ENCODE measurements at places on chromosomes 6 and 20.

- DNase-seq: no peak
Observed at GRCh38 chr6:7673063-7673536, 52.8 kb upstream of the BMP6 start.

GRCh38 chr20:41872930-41873329 is 254.8 kb upstream of the CHD6 start:
- DNase-seq: no peak

DNA sequence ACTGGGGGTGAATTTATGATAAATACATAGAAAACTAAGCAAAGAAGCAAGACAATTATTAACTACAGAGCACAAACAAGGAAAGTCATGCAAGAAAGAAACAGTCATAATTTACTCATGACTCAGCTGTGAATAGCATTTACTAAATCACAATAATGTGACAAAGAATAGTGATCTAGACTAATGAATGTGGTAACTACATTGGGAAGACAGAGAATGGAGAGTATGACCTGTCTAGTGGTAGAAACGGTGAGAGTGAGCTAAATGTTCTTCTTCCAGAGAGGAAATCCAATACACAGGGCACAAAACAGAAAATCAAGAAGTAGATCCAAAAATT is 153.5 kb upstream of the DST start:
- DNase-seq: no peak

DNA sequence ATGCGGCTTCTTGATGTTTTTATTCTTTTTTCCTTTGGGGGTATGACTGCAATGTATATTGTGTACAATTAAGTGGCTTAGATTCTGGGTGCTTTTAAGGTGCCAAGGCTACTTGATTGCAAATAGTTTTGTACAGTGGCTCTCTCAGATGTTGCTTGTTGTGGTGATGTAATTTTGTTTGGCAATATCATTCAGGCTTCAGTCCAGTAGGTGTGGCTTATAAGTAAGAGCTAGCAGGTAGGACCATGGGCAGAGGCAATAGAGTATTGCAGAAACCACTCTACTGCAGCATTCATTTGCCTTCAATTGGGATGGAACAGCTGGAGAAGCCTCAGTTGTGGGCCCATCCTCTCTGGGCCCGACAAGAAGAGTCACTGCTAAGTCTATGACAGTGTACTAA is 407.9 kb upstream of the MAN1A1 start:
- DNase-seq: no peak

GRCh38 chr6:104563306-104563705 is 296.4 kb downstream of the HACE1 start:
- DNase-seq: no peak

DNA sequence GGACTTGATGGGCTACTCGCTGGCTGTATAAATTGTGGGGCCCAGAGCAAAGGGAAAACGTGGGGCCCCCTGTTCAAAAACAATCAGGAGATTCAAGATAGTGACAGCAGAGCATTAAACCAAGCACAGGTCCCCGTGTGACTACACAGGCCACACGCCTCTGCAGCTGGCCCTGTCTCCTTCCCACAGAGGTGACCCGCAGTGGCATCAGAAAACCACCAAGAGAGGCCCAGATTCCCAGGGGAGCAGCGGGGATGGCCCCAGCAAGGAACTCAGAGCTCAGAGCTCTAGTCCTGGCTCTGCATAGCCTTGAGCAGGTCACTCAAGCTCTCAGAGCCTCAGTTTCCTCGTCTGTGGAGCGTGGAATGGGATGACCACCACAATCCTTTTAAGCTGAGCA is 57.6 kb downstream of the CPNE5 start:
- DNase-seq: no peak

DNA sequence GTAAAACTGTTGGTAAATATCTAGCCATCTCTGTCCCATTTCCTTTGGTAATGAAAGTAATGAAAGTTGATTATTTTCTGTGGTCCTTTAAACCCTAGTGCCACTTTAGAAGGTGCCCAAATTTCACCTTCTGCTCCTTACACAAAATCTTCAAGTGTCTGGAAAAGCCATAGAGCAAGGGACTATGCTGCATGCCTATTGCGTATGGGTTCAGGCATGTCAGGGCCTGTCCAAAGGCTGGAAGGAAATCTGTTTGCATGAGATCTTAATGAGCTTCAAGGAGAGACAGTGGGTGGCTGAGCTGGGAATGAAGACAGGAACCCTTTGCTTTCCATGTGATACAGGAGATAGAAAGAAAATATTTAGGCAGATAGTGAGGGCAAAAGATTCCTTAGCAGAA is 66.6 kb upstream of the CCN6 start:
- no peak for DNase-seq

DNA sequence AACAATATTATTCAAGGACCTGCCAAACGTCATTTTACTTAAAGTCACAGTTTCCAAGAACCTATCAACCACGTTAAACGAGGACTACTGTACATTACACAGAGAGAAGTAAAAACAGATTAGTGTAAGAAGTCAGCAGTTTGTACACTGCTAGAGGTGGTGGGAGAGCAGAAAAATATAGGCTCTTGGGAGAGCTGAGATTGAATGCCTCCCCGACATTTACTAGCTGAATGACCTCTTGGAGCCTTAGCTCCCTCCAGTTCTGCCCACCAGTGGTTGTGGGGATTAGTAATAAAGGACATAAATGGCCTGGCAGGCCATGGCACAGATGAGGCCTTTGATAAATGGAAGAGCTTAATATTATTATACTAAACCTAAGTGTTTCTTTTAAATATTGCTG is 161.4 kb downstream of the UBE3D start:
- no peak for DNase-seq

DNA sequence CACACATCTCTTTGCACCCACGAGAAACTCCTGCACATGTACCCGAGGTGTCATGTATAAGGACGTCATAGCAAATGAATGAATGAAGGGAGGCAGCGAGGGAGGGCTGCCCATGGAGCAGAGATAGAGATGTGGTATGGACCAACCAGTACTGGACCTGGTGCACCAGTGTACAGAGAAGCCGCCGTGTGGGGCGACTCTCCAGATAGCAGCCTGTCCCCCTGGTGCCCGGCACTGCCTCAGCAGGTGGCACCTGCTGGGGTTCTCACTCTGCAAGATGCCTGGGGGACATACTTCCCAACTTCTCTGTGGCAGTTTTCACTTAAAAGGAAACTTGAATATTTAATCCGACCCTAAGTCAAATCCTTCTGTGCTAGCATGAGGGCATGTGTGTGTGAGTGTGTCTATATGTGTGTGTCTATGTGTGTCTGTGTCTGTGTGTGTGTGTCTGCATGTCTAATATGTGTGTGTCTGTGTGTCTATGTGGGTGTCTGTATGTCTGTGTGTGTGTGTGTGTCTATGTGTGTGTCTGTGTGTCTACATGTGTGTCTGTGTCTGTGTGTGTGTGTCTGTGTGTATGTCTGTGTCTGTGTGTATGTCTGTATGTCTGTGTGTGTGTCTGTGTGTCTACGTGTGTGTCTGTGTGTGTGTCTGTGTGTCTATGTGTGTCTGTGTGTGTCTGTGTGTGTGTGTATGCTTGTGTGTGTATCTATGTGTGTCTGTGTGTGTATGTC is 132.0 kb downstream of the RNASET2 start:
- DNase-seq: no peak

DNA sequence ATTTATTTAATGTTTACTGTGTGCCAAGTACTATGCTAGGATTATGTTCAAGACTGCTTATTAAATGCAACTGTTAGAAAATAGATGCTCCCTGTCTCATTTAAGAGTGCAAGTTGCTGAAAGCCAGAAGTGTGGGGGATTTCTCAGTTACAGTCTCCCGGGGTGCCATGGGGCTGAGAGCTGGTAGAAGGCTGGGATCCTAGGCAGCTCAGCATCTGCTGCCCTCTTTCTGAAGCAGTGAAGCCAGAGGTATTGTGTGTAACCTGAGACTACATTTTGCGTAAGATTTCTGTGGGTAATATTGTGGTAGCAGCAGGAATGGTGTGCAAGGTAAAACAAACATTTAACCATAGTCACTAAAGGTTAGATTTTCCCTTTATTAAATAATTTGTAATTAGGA is 120.6 kb downstream of the AKAP7 start:
- no peak for DNase-seq

- no peak for DNase-seq
Observed at GRCh38 chr6:159104163-159104925, 59.6 kb upstream of the TAGAP start.

DNA sequence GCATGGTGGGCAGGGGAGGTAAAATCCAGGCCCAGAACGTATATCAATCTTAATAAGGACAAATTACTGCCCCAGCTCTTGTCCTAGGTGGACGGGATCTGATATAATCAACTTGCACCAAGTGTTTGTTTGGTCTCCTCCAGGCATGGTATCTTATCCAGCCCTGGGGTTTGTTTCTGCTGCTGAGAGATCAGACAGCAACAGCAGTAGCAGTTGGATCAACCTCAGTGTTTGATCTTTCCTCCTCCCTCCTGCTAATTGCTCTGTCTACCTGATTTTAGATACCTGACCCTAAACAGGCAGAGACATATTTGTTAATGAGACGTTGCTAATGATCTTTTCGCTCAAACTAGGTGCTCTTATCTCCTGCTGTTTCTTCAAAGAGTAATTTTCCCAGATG is 100.4 kb upstream of the BACH2 start:
- no peak for DNase-seq

DNA sequence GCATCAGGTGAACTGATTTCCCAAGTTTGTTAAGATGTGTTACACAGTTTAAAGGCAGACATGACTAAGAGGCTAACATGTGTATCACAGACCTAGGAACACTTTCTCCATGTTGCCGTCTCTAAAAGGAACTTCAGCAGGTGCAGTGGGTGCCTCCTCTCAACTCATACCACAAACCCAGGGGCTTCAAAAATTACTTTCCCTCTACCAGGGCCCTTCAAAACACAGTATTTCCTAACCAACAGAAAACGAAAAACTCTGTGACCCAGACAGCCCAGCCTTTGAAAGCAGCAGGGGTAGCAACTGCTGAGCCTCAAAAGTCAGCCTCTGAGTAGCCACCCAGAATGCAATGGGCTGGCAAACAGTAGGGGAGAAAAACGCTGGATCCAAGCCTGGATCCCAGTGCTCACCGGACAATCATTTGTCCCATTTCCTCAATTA is 28.5 kb downstream of the B4GALT5 start:
- DNase-seq: no peak

DNA sequence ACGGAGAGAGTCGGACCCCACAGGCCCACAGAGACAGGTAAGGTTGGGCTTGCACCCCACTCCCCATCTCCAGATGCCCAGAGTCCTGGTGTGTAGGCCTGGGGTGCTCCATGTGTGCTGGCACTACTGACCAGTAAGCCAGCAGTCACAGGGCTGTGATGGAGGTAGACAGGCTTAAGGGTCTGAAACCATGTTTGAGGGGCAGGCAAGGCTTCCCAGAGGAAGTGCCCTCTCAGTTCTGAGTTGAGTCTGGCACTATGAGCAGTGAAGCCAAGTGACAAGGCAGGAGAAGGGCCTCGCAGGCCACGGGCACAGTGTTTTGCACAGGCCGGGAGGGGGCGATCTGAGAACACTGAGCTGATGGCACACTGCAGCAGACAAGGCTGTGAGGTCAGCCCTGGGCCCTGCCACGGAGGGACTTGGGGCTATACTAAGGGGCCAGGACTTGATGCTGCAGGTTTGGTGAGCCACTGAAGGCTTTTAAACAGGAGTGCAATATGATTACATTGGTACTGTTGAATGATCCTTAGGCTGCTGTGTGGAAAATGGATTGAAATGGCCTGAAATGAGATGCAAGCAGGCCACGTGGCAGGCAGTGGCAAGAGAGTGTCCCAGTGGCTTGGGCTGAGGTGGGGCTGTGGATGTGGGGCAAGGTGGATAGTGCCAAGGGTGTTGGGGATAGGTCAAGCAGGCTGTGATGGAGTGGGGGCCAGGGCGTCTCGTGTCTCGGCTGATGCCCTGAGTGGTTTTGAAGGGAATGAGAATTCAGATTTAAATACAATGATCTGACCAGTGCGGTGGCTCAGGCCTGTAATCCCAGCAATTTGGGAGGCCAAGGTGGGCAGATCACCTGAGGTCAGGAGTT is 20.3 kb downstream of the TTBK1 start:
- DNase-seq: peak; percentile 29

DNA sequence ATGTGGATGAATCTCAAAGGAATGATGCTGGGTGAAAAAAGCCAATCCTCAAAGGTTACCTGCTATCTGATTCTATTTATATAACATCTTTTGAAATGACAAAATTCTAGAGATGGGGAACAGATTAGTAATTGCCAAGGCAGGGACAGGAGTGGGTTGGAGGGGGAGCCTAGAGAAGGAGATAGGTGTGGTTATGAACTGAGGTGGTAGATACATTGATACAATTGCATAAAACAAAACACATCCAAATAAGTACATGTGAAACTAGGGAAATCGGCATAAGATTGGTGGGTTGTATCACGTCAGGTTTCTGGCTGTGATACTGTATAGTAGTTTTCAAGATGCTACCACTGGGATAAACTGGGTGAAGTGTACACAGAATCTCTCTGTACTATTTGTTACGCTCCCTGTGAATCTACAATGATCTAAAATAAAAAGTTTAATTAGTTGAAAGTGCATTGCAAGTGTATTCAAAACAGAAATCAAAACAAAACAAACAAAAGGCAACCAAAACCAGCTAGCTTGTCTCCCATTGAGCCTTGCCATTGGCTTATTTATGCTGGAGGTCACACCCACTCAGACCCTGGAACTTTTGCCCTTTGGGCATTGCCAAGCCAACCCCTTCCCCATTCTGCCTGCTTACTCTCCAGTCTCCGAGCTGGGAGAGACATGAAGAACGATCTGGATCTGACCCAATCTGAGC is 27.8 kb downstream of the PPP1R16B start:
- no peak for DNase-seq

- no peak for DNase-seq
Observed at GRCh38 chr6:157322792-157323254, 496 bp downstream of the TMEM242 start.

DNA sequence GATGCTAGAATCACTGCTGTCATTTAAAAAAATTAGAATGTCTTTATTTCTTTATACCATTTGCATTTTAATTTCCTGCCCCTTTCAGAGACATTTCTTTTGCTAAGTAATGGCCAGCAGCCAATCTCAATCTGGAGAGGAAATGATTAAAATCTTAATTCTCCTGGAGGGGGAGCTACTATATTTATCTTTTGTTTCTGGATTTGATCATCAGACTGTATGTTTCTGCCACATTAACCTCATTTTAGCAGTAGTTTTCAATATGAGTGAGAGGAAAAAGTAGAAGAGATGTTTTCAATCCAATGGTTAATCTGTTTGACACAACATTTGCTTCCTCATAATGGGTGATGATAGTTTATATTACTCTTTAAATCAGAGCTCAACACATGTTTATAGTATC is 138.0 kb downstream of the FUT9 start:
- DNase-seq: no peak

- DNase-seq: no peak
Observed at GRCh38 chr6:143361536-143362191, 88.8 kb downstream of the ADAT2 start.

- peak; percentile 78 for DNase-seq
Observed at GRCh38 chr6:28167068-28167467, 25.4 kb downstream of the ZKSCAN8 start.

DNA sequence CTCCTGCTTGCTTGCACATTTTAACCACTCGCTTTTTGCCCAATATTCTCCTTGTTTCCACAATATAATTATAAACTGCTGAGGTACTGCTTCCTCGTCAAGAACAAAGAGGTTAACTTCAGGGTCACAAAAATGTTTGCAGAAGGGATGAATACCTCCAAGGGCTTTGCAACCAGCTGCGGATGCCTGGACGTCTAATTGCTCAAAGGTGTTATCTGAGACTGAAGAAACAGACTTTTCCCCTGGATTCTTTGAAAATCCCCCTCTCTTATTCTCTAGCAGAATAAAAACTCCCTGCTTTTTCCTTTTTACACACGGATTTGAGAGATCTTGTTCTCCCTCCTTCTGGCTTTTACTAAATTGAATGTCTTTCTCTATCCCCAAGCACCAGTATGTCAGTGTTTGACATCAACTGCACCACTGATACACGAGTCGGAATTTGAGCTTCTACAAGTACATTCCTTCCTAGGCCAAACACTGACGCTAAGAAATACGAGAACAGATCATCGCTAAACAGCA is 336 bp upstream of the SMPDL3A start:
- DNase-seq: no peak

Data from amniotic stem cell (primary cell).